ENCODE measurements at places on chromosomes 5 and 9.

DNA sequence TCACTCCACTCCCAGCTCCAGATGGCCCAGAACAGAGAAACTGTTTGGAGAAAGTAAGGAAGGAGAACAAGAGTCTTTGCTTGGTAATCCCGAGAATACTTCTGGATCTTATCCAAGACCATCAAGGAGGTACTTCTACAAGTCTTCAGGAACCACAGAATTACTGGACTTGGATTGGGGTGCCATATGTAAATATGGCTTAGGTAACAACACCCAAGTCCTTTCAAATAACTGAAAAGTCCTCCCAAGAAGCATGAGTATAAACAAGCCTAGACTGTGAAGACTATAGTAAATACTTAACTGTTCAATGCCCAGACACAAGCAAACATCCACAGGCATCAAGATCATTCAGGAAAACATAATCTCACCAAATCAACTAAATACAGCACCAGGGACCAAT is 170.0 kb downstream of the MCTP1 start:
- DNase-seq = no peak

GRCh38 chr5:132447196-132447595 is 43.4 kb downstream of the IRF1 start:
- no peak for DNase-seq

DNA sequence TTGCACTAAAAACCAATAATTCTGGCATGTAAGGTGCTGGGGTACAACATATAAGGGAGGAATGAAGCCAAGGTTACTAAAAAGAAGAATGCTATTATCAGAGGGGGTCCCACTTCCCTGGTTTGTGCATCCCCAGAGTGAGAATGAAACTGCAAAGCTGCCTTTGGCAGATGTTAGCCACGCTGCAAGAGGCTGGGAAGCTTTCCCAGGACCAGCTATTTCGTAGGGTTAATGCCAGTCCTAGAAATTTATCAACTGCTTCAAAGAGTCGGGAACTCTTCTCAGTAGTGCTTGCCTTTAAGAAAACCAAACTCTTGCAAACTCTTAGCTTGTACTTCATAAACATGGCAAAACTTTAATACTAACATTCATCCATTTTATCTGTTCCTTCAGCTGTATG is 87.5 kb upstream of the NR5A1 start:
- DNase-seq = no peak

DNA sequence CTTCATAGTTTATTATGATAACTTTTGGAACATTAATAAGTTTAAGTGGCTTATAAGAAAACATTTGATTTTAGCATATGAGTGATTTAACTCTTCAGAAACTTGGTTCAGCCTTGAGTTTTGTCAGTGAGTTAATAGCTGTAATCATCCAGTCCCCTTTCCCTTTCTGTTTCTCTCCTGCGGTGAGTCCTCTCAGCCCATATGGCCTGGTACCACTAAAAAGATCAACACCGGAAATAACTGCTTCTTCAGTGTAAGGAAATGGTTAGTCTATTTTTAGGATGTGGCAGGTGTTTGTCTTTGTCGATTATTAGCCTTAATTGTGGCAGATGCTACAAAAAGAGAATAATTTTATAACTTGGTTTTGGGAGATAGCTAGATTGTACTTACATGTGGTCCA is 120.2 kb upstream of the GRHPR start:
- no peak for DNase-seq

- no peak for DNase-seq
These were observed 566.9 kb upstream of the RGMB start for GRCh38 chr5:98206566-98206965.

DNA sequence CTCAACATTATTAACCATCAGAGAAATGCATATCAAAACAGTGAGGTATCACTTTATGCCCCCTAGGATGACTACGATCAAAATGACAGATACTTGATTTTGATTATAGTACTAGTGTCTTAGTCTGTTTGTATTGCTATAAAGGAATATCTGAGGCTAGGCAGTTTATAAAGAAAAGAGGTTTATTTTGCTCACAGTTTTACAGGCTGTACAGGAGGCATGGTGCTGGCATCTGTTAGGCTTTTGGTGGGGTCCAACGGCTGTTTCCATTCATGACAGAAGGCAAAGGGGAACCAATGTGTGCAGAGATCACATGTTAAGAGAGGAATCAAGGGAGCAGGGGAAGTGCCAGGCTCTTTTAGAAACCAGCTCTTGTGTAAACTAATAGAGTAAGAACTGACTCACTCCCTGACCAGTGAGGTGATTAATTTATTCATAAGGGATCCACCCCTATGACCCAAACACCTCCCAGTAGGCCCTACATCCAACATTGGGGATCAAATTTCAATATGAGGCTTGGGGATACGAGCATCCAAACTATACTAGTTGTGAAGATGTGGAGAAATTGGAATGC is 16.0 kb upstream of the AFF4 start:
- no peak for DNase-seq

DNA sequence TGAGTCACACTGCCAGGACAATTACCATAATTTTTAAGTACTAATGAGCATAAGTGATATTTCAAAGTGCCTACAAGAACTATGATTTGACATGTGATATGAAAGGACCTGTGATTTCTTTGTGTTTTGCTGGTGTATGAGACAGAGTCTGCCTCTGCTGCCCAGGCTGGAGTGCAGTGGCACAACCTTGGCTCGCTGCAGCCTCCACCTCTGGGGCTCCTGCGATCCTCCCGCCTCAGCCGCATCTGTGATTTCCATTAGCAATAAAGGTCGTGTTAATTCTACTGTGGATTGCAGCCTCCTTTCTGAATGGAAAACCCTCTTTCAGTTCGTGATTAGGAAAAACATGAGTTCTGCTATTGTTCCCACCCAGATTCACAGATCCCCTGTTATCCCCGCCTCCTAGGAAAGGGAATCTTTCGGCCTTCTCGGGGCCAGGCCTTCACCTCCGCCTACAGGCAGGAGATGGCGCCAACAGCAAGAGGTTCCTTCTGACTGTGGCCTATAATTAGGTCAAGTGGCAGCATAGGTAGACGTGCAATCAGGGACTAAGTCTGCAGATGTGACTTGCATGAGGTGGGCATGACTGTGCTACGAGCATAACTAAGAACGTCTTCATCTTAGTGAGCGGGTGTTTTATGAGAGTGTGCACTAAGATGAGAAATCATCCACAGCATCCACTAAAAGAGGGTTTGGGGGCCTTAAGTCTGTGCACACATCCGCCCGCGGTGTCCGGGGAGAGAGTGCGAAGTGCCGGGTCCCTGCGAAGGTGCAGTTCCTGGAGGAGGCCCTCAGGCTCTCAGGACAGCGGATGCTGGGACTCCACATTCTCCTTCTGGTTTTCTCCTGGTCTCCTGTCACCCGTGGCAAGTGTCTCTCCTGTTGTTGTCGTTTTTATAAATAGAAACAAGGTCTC is 23.1 kb downstream of the TRIM7 start:
- no peak for DNase-seq

DNA sequence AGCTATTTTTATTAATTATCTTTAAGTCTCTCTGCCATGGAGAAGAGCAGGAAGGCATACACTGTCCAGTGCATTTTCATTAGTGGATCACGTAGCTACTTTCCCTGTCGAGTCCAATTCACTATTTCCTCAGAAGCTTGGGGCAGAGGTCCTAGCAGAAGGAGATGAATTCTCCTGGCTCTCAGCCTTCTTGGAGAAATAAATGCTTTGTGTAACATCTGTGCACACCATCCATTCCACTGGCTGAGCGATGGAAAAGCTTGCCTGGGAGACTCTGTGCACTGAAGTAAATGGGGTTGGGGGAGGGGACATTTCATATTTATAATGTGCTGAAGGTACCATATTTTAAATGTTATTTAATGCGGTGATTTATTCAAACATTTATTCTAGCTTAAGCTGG is 23.4 kb downstream of the PROP1 start:
- no peak for DNase-seq

GRCh38 chr5:160604484-160604883 is 182.8 kb downstream of the PTTG1 start:
- no peak for DNase-seq

DNA sequence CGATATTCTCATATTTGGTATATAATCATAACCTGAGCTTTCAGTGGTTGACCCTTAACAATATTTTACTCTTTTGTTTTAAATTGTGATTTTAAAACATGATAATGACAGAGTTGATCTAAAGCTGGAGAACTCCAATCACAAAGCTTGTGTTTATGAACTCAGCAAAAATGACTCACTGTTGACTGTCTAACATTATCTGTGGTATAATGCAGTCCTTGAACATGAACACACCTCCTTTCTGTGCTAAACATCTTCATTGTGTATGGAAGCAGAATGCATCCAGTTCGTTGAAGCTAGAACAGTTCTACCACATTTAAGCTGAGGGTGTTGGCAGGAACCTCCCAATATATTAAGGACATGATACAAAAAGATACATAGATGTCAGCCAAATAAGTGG is 1030.2 kb upstream of the SEMA6A start:
- no peak for DNase-seq

DNA sequence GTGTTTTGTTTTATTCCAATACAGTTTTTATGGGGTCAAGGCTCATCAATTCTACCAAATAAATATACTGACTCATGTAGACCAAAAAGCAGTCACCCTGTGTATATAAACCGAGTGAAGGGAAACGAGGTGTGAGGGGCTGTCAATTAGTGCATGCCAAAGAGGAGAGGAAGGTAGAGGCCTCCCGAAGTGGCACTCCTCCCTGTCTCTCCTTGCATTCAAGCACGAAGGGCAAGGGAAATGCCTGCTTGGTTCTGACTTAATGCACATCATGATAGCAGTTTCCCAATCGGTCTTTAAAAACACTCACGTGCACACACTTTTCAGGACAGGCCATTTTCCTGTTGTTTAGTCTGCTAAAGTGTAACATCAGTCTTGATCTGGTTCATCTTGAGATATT is 125.6 kb upstream of the SLCO6A1 start:
- no peak for DNase-seq

- no peak for DNase-seq
These were observed 62.8 kb downstream of the DAB2IP start for GRCh38 chr9:121714075-121714705.

GRCh38 chr9:91423785-91424402 is at the start of gene NFIL3:
TSS of gene NFIL3 (minus strand) at chr9:91423832. CDS start at chr9:91410734, 13,098 bp downstream.
- peak; percentile 52 for DNase-seq

GRCh38 chr5:40550481-40550880 is 129.2 kb upstream of the PTGER4 start:
- DNase-seq = no peak

- no peak for DNase-seq
These were observed 339.3 kb upstream of the NUDT12 start for GRCh38 chr5:103901885-103902284.

GRCh38 chr5:154005648-154006047 is 33.1 kb downstream of the FAM114A2 start:
- no peak for DNase-seq

DNA sequence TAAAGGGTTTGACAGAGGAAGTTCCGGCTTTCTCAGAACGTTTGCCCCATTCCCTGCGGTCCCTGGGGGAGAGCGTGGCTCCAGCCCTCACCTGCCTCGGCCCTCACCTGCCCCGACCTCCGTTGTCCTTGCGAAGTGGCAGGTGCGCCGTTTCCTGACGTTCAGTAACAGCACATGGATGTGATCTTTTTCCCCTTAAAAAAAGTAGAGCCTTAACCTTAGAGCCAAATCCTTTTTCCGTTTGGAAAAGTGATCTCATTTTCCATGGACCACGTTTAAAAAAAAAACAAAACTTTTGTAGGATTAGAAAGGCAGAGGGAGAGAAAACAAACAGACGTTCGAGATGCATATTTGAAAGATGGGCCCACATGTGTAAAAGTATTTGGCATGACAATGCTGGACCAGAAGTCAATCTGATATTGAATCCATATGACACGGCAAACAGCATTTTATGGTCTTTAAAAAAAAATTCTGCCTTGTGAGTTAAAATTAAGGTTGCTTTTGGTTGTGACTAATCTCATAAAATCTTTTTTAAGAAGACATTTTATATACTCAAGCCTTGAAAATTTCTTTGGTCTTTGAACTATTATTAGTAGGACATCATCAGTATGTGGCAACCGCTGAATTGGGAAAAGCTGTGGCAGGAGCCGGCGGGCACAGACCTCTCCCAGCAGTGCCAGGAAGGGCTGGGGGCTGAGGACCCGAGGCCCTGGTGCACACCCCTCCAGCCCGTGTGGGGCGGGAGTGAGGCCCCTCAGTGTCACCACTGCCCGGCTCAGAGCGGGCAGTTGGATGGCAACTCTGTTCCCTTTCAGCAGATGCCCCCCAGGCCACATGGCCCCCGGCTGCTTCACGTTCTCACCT is 42.5 kb upstream of the EXOC3 start:
- DNase-seq = no peak

DNA sequence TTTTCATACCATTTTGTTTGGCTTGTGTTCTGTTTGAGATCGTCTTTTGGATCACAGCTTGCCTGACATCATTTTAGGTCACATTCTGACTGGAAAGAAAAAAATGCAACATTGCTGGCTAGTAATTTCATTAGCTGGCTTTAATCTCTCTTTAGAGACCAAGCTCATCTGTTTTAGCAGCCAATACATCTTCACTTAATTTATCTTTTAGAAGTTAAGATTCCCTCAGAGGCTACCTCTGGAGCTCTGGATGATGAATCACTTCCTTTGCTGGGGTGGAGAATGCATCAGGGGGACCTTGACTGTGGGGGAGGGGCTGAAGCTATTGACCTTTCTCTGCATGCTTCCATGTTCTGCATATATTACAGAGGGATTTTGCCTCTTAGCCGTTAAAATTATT is 181.5 kb upstream of the OTULINL start:
- no peak for DNase-seq

DNA sequence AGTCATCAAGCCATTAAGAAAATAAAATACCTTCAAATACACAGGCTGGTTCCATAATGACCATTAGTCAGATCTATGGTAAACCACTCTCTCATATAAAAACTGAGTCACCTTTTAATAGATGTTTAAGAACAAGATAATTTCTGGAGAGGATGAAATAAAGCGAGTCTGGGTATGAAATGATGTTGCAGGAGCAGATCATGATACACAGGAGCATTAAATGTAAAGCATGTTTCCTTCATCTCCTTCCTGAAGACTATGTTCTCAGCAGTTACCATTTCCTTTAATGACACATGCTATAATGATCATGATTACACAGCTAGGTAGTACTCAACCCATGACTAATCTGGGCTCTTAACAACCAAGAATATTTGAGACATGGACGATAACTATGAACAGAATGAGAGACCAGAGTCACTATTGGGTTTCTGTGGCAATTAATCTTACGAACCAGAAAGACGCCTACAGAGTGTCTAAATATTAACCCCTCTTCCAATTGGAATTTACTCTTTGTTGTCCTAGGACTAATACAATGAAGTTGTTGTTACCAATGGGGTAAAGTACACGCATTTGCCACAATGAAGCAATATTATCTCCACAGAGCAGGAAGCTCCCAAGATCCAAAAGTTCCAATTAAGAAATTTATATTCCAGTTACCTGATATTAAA is 105.6 kb downstream of the NR6A1 start:
- no peak for DNase-seq

DNA sequence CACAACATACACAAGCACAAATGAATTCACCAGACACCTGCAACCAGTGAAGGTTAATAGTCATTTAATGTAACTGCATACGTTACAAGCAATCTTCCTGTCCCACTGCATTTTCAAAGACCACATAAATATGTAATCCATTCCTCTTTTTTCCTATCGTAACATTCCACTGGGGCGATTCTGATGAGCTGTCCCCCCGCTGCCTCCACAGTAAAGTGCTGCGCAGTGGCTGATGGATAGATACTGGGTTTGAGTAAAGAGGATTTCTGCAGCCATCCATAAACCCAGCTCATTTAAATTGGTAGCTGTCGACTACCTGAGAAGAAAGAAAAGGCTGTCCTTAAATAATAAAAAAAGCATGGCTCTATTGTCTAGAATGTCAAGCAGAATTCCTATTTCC is 181.1 kb downstream of the SPOCK1 start:
- DNase-seq = no peak
